ENCODE measurements at places on chromosomes 11 and 22.

DNA sequence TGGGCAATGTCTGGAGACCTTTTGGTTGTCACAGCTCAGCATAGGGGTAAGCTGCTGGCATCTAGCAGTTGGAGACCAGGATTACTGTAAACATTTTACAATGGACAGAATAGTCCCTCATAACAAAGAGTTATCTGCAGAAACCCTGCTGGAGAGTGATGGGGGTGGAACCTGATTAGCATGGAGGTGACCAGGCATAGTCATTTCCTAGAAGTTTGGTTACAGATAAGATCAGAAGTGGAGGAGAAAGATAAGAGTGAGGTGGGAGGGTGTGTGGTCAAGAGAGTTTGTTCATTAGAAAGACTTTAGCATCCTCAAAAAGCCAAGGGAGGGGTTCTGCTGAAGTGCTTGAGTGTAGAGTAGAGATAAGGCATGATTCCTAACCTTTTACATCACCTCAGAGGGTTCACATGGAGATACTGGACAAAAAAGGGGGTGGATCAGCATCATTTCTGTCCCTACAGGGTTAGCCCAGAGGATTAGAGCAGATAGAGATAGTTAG, 38.8 kb downstream of the PRDM11 start:
- no peak for DNase-seq

- DNase-seq, result peak; percentile 73
Observed at GRCh38 chr22:33401291-33401690, 343.1 kb upstream of the SYN3 start.

DNA sequence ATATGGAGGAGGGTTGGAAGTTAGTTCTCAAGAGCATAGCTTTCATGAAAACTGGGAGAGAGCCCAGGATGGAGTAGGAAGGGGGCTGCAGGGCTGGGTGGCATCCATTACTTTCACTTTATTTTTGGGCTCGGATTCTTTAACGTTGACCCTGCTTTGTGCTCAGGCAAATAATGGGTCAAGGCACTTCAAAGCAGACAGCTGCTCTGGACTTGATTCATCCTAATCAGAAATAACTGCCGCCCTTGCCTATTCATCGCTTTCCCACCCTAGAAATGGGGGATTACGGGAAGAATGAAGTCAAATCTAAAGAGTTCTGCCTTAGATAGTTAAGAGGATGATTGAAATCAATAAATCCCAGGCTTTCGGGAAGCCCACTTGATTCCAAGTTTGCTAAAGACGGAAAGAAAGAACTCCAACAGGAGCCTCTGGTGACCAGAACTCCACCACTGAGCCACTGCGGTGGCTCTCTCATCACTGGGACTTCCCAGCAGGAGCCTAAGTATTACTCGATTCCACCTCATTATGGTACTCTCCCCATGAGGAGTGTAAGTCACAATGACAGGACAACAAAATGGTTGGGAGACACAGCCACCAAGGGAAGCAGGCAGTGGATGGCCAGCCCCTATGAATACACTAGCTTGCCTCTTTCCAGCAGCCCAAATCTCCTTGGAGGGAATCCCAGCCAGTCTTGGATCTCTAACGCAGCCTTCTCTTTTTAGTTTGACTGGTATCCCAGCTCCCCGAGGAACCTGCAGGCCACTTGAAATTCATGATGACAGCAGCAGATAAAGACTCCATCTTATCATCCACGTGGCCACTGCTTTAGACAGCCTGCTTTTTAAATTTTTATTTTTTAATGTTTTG, 815.5 kb downstream of the NTM start:
- DNase-seq, result no peak

GRCh38 chr11:74321487-74322188, 10.2 kb upstream of the P4HA3 start:
- peak; percentile 83 for DNase-seq

DNA sequence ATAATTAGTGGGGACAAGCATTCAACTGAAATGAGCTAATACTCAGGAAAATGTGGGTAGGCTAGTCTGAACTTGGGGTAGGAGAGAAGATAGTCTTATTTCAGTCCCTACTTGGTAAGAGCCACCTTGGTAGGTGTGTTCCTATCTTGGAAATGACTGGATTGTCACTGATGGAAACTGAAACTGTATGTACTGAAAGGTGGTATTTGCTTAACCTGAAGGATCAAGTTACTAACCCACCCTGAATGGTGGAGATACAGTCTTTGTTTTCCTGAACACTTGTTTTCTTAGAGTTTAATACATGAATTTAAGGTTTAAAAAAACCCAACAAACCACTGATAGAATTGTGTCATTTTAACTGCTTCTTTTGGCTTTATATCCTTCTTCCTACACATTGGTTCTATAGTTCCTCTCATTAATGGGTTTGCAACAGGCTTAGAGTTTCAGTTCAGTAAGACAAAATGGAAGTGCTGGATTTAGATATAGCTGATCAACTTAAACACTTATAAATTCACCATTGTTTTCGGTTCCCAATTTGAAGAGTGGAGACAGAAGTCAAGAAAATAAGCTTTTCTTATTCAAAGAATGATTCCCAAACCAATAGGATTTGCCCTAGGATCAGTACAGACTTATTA, 4.2 kb downstream of the FAR1 start:
- DNase-seq, result no peak

Data from EH (cell line).